Activated T-helper 1 cell treated with anti-CD3 and anti-CD28 coated beads, Interleukin-2, amount 50 U/mL, for 16 hours (primary cell): ENCODE measurements at places on chromosomes 2 and 18.
A peak's percentile ranks its signal among the peaks of the same experiment; 100 is the strongest.

GRCh38 chr2:82740527-82740926, 1718.6 kb downstream of the SUCLG1 start:
- DNase-seq, result no peak

DNA sequence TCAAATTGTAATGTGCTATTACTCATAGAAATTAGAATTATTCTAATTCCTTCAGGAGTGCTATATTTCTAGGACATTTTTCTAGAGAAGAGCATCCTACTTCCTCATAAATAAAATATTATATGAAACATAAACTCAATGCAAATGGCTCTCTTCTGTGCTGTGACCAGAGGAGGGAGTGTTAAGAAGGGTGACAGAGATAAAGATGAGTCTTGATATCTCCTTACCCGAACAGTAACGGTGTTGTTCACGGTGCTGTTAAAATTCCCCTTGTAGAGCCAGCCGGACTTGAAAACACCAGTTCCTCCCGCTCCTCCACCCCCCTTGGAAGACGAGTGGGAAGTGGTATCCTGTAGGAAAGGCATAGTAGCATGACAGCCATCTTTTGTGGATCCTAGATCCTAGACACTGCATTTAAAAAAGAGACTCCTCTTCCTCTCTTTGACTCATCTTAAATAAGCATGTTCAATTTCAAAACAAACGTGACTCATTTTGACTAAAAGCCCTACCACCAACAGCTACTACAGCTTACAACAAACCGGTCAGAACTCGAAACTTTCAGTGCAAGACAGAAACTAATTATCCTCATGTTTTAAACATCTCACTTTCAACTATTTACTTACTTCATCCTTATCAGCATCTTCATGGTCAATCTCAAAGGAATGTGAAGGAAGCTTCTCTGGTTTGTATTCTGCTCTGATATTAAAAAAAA, 156.3 kb downstream of the DOCK10 start:
- no peak for DNase-seq

DNA sequence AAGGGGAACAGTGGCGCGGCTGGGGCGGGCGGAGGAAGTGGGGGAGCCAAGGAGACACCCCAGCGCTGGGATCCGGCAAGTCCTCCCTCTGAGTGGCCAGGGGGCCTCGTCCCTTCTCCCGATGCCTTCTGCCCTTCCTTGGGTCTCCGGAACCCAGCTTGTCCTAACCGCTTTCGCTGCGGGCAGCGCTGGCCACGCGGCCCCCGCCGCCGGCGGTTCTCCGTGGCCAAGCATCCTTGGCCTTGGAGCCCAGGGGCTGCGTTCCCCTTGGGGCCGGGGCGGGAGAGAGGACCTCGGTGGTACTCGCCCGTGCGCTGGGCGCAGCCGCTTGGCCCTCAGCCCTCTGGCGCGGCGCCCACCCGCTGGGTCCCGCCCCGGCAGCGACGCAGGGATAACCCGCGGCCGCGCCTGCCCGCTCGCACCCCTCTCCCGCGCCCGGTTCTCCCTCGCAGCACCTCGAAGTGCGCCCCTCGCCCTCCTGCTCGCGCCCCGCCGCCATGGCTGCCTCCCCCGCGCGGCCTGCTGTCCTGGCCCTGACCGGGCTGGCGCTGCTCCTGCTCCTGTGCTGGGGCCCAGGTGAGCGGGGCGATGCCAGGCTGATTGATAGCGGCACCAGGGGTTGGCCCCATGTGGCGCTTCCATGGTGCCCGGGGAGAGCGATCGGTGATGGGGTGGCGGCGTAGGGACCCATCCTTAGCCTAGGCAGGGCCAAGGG, 128.7 kb downstream of the UXS1 start:
- DNase-seq, result no peak

DNA sequence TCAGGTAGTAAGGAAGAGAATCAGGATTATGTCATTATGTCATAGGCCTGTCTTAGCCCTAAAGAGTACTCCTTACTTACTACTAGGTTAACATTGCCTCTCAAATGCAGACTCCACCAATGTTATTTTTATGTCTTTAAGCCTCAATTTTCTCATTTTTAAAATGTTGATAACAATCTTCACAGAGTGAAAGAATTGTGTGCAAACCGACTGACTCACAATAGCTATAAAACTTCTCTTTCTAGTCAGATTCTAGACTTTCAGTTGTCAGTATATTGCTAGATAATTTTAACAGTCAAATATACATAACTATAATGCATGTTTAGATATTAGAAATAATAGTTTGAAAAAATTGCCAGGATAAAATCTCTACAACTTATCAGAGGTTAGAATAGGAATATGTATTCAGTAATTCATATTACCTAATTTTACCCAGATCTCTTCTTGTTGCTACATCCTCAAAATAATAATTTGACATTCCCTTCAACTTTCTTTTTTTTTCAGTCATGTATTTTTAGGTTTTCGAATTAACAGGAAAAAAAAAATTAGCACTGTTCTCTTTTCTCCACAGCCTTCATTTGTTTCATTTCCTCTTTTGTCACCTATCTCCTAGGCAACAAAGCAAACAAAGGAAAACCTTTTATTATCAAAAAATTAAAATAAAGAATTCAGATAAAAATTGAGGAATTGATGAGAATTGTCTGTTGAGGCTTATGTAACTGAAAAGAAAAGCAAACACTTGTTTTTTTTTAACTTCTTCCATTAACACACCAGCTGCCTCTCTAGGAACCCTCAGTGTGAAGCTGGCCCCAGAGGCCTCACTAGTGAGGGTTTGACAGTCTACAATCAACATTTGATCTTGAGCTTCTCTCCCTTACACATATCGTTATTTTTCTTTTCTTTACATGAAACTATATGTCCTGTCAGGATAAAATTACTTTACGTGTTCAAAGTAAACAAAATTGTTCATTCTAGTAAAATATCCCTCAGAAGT, 279.0 kb downstream of the CALCRL start:
- DNase-seq, result no peak

DNA sequence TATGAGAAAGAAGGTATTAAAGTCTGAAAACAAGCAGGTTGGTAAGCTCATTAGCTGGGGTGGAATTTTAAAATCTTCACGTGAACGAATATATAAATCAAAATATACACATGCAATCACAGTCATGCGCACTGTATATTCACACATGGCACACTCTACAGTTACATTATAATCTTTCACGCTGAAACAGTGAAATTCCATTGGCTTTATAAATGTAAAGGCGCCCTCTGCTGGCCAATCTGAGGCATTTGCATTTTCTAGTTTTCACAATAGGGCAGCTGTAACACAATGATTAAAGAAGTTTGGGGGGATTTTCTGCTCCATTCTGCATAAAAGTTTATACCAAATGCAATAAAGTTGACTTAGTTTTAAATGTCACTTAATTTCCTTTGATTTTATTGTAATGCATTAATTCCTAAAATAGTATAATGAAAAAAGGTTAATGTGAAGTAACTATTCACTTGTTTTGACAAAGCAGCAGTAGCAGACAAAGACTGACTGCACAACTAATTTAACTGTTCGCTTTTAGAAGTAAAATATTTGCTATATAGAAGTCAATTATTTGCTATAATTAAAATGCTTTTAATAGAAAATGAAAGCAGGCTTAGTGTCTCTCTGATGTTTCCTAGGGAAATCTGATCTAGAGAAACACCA, 17.2 kb downstream of the IFIH1 start:
- peak; percentile 29 for DNase-seq

- no peak for DNase-seq
Observed at GRCh38 chr2:102336502-102336945, 19.1 kb upstream of the IL18R1 start.

DNA sequence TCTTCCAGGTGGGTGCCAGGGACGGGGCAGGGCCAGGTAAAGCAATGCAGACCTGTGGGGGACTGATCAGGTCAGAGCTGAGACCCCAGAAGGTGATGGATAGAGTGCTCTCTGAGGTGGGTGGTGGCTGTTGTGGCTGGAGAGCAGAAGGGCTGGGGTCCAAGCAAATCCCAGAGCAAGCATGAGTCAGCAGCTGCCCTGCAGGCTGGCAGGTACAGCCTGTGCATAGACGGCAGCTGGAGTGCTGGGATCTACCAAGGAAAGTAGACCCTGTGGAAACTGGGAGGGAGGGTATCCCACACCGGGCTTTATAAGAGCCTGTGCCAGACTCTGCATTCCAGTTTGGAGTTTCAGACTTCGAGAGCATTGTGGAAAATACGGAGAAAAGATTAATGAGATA, 663 bp downstream of the TRIM54 start:
- DNase-seq, result no peak

DNA sequence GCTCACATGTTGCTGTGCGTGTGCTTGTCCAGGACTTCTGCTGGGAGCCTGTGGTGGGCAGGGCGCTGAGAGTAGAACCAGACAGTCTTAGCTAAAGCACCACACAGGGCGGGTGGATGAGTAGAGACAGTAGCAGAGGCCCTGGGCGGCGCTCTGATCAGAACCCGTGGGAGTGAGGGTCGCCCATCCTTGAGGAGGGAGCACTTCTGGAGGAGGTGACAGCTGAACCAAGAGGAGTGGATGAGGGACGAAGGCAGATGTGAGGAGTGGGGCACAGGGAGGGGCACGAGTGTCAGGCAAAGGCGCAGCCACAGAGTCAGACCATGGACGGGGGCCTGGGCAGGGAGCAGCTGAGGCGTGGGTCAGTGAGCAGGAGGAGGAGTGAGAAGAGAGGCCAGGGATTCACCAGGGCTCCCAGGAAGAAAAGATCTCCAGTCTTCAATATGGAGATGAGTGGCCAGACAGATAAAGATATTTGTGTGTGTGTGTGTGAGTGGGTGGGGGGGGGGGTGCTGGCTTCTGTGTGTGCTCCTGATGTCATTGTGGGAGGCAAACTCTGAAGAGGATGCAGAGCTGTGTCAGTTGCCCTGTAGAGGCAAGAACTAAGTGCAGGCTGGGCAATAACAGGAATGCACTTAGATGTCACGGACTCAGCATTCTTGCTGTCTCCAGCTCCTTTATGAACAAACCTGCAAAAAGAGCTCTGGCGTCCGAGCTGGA, 79.6 kb downstream of the TPO start:
- no peak for DNase-seq
